ENCODE measurements at places on chromosomes 2 and 18.

DNA sequence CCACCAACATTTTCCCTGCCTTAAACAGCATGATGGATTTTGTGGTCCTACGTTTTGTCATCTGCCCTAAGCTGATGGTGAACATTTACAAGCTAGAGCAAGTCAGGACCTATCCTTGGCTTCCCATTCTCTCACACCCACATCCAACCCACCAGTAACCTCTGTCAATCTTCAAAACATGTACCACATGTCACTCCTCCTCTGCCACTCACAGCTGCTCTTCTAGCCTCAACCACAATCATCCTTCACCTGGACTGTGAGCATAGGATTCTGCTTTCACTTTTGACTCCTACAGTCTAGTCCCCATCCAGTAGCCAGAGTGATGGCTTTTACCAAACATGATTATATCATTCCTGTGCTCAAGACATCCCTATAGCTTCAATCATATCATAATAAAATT lies 279.8 kb upstream of the DLGAP1 start:
- DNase-seq, result no peak

- no peak for DNase-seq
Observed at GRCh38 chr18:55510809-55511208, 77.2 kb downstream of the TCF4 start.

DNA sequence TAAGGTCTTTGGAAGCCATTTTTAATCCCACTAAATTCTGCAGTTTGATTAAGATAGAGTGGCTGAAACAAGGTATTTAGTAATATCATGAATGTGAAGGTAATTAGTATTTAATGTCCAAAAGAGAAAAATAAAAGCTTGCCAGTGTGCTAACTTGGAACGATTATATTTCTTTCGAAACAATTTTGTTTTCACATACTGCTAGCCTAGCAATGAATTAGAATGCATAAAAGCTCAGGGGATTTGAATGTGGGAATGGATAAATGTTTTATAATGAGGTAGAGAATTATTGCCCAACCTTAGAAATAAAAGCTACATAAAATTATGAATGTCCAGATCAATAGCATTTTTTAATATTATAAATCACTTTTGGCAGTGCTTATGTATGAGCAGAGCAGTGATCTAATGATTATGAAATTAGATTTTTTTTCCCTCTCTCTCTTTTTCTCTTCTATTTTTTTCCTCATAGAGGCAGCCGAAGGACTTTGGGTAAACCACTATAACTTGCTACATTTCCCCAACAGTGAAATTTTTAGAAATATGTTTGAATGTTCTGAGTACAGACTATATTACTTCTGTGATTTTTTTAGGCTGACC lies 75.5 kb downstream of the PLCL1 start:
- no peak for DNase-seq

GRCh38 chr2:100197631-100198153 lies 55.3 kb upstream of the AFF3 start:
- no peak for DNase-seq

- no peak for DNase-seq
Observed at GRCh38 chr18:26863921-26864497, 1.5 kb downstream of the AQP4 start.

DNA sequence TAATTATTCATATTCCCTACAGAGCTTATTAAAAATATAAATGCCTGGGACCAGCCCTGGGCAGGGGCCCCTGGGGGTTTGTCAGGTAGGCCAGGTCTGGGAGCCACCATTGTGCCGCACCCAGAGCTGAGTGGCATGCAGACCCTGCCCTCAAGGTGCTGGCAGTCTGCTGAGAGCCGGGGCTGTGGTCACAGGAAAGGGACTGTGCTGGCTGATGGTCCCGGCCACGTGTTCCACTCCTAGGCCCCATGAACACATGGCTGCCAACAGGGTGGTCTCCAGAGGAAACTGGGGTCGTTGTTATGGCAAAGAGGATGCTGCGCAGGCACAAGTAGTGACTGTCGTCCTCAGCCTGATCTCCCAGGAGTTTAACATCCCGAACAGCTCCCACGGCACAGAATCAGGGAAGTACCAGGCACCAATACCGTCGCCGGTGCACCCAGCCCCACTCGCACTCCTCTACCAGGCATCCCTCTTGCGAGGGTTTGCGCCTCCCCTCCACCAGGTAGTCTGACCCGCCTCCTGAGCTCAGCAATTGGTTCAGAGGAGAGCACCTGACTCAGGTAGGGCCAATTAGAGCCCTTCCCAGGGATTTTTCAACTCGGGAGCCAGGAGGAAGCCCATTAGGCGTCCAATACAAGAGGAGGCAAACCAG lies 39.2 kb upstream of the BIN1 start:
- DNase-seq, result no peak

GRCh38 chr2:226661789-226662545 lies 137.7 kb downstream of the IRS1 start:
- DNase-seq, result no peak

DNA sequence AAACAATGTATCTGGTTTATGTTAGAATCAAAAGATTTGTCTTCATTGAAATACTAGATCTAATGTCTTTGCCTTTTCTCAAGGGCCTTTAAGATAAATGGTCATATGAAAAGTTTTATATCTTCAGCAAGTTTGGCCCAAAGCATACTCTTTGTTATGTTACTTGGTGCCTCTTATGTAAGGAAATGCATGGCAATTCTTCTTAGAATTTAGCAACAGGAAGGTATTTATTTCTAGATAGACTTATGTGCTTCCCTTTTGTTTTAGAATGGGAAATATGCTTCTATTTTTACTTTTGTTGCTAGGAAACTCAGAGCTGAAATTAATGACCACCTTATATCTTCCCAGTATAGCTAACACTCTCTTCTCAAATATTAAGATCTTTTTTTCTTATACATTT lies 117.4 kb upstream of the DLX2 start:
- no peak for DNase-seq

DNA sequence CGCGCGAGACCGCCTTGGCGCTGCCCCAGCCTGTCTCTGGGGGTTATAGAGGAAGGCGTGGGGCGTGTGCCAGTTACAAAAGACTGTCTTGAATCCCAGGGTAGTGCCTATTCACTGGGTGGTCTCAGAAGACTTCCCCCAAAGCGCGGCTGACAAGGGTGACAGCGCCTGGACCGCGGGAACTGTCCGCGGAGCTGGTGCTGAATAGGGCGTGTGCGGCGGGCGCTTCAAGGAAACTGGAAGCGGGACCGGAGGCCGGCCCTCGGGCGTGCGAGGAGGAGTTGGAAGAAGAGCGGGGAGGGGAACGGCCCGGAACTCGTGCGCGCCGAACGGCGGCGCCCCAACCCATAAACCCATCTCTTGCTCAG lies 2.3 kb downstream of the EGR4 start:
- DNase-seq, result peak; percentile 32

- no peak for DNase-seq
Observed at GRCh38 chr18:48059455-48060010, 129.1 kb upstream of the SMAD2 start.

- DNase-seq, result no peak
Observed at GRCh38 chr2:25598911-25599310, 74.5 kb downstream of the DTNB start.

DNA sequence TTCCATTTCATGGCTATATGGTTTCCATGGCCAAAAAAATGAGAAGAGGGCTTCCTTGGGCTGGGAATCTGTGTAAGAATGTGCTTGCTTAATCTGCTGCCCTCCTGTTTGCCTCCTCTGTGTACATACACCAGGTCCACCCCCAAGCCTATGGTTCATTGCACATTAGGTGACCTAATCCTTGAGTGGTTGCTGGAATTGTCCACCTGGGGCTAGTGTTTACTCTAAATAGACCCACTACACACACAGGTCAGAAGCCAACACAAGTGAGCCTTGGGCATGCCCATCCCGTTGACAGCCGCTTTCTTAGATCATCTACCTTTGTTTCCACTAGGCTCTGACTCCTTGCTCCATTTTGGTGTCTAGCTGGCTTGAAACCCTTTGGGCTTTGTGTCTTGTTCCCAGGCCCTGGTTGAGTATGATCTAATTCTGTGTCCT lies 59.2 kb upstream of the ATL2 start:
- no peak for DNase-seq

GRCh38 chr2:158619496-158619895 lies 162.7 kb downstream of the PKP4 start:
- DNase-seq, result no peak

All from activated effector memory CD4-positive, alpha-beta T cell treated with Interleukin-2 at 50 U/mL for 16 hours (primary cell).